ENCODE measurements at places on chromosomes 4 and X.

GRCh38 chr4:163612762-163613161 lies 118.3 kb downstream of the TMA16 start:
- no peak for DNase-seq

DNA sequence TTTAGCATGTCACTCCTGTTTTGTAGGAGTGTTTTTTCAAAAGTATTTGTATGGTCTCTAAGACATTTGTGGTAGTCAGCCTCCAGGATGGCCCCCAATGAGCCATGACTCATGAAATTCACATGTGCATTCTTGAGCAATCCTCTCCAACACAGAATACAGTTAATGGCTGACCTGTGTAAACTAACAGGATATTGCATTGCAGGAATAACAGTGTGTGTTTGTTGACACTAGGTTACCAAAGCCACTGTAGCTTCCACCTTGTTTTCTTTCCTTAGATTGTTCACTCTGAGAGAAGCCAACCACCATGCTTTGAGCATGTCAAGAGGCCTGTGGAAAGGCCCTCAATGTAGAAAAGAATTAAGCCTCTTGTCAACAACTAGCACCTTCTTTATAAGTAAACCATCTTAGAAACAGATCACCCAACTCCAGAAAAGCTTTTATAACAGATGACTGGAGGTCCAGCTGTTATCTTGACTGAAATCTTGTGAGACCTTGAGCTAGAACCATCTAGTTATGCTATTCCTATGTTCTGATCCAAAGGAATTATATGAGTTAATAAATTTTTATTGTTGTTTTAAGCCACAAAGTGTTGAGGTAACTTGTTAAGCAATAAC lies 28.5 kb downstream of the TBCK start:
- peak; percentile 61 for DNase-seq

DNA sequence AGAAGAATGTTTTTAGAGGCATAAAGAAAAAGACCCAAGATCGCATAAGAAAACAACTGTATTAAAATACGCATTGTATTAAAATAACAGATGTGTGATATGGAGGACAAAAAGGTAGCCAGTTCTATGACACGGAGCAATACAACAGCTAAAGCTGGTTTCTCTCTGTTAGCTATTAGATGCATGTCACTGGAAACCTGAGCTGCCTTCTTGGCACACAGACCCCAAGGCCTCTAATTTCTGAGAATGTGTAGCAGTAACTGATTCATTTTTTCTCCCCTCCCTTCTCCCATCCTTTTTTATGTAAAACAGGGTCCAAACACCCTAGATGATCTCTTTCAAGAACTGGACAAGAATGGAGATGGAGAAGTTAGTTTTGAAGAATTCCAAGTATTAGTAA lies 4.1 kb downstream of the S100G start:
- no peak for DNase-seq

DNA sequence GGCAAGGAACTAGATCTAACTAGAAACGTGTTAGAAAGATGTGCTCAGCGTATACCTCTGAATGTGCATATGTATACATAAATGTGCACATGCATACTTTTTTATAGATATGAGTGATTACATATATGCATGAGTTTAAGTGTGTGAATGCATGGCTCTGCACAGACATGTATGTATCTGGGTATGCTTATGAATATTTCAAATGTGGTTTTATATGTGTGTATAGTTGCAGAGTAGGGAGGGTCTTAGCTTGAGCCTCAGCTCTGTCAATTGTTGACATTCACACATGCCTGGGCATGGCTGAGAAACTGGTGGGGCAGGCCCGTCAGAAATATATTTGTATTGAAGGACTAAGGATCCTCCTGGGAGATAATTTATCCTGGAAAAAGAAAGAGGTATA lies 31.1 kb downstream of the RAP2C start:
- no peak for DNase-seq

GRCh38 chr4:179447308-179447707 lies 2005.1 kb upstream of the AGA start:
- DNase-seq = no peak

DNA sequence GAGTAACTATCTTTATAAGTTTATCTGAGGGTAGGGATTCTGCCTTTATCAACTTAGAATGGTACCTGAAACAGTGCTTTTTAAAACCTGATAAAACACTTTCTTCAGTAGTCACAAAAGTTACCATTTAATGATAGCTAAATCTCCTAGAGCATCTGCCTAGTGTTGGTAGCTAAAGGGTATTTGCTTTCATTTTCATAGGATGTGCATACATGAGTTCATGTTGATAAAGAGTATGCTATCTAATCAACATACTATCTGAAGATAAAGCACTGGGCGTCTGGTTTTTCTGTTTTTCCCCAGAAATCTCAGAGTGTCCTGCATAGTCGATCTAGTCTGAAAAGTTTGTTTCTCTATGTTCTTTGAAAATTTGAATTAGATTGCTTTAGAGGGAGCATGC lies 75.1 kb downstream of the ADGRL3 start:
- no peak for DNase-seq

- DNase-seq = no peak
Measured at GRCh38 chr4:80732010-80732409, 298.5 kb upstream of the BMP3 start.

DNA sequence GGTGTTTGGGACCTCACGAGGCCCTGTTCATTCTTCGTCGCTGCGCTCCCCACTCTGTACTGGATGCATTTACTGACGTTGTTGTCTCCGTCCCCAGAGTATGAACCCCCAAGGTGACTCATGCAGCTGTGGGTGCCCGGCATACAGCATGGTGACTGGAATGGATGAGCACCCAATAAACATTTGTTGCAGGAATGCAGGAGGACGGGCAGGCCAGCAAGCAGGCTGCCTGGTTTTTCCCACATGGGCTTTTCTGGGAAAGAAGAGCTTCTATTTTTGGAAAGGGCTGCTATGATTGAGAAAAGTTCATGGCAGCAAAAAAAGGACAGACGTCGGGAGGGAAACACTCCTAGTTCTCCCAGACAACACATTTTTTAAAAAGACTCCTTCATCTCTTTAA lies 893 bp upstream of the SOD3 start:
- peak; percentile 70 for DNase-seq

GRCh38 chrX:54825716-54826438 lies 18.3 kb downstream of the MAGED2 start:
- DNase-seq = no peak

DNA sequence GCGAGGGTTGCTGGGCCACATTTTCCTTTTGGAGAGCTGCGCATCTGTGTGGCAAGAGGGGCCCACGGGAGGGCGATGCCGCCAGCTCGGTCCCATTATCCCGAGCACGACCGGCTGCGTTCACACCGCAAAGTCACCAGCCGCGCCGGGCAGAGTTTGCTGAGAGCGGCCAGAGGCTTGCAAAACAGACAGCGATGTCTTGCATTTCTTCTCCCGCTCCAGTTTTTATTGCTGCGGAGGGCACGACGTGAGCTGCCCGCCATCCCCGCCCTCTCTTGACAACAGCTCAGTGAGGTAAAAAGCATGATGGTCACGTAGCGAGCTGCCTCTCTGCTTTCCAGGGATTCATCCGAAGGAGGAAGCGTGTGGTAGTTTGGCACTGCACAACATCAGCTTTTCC lies 102.1 kb upstream of the TENM3 start:
- no peak for DNase-seq

- no peak for DNase-seq
Measured at GRCh38 chr4:79682801-79683530, 274.9 kb upstream of the GK2 start.

- DNase-seq = no peak
Measured at GRCh38 chrX:46739736-46740135, 19.2 kb downstream of the SLC9A7 start.

DNA sequence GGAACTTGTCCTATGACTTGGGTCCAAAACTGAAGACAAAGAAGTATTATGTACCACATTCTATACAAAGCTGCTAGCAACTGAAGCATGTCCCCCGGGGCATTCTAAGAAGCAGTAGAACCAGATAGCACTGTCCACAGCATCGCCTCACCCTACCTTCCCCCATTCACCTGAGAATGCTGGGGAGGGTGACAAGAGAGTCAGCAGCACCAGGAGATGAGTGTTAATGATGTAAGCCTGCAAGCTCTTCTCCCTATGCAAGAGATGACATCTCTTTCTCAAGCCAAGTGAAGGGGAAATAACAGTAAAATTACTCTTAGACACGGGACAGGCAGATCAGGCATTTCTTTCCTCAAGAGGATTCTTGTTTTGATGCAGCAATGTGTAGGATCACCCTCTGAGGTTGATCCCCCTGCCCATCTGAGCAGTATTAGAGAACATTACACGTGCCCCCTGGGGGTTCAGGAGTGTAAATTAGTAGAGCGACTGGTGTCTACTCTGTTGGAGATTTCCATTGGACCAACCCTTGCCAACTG lies 13.9 kb upstream of the TLR1 start:
- DNase-seq = no peak

- DNase-seq = no peak
Measured at GRCh38 chrX:30748342-30748960, 95.2 kb downstream of the GK start.

DNA sequence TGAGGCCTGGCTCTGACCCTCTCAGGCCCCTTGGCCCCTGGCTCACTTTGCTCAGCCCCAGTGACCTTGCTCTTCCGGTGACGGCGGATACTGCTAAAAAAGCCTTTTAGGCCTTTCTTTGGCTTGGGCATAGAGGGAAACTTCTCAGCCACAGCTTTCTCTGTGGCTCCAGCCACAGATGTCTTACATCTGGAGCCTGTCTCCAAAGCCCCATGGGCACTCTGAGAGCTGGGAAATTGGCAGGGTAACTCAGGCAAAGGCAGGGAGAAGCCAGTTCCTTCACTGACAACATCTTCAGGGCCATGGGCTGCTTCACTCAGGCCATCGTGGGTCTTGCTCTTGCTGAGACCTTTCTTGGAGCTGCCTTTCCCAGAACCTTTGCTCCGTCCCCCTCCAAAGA lies 12.8 kb downstream of the AMER1 start:
- DNase-seq = no peak

- DNase-seq = peak; percentile 29
Measured at GRCh38 chr4:20592663-20593062, 107.6 kb upstream of the PACRGL start.
